ENCODE measurements at places on chromosomes 1 and 21.

- no peak for DNase-seq
Observed at GRCh38 chr21:45019887-45020537, 54.4 kb upstream of the ADARB1 start.

DNA sequence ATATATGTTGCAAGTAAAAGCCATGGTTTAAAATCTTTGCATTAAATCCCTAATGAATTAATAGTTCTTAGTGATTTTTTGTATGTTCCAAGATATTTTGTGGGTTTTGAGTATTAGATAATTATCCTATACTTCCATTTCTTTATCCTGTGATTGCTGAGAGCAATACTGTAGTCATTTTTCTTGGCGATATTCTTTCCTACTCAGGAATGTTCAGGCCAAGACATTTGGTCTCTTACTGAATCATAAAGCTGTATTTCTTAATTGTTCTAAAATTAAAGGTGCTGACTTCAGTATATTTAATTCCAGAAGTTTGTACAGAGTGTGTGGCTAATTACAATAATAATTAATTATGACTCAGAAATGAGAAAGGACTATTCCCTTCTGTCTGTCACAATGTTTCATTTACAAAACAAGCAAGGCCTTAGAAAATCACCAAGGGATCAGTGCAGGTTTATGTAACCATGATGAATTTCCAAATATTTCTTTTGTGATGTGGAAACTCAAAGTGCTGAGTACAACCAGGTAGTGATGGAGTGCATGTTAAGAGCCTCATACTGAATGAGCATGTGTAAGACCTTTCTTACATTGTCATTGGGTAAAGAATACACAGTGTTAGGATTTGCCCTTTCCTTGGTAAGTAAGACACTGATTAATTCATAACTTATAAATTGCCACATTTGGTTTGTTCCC, 161.2 kb downstream of the HMCN1 start:
- DNase-seq = no peak

- DNase-seq = no peak
Observed at GRCh38 chr1:2239013-2239370, 10.9 kb downstream of the SKI start.

DNA sequence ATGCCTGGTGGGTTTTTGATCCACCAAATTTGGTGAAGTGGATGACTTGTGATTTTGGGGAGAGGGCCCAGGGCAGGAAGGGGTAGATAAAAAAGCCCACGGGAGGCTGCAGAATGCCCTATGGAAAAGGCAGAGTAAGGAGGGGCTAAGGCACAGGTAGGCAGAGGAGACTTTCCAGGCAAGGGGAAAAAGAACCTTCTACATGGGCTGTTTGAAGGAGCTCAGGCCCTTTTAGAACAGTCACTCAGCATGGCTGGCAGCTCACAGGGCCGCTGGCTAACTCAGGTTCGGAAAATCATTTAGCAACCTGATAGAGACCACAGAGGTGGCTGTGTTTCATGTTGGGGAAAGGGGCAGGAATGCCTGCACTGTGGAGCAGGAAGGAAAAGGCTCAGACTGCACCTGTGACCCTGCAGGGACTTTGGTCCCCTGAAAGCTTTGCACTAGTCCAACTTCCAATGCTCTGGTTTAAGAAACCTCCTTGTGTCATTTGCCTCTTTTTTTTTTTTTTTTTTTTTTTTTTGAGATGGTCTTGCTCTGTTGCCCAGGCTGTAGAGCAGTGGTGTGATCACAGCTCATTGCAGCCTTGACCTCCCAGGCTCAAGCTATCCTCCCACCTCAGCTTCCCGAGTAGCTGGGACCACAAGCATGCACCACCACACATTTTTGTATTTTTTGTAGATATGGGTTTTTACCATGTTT, 58.5 kb upstream of the ENAH start:
- no peak for DNase-seq

DNA sequence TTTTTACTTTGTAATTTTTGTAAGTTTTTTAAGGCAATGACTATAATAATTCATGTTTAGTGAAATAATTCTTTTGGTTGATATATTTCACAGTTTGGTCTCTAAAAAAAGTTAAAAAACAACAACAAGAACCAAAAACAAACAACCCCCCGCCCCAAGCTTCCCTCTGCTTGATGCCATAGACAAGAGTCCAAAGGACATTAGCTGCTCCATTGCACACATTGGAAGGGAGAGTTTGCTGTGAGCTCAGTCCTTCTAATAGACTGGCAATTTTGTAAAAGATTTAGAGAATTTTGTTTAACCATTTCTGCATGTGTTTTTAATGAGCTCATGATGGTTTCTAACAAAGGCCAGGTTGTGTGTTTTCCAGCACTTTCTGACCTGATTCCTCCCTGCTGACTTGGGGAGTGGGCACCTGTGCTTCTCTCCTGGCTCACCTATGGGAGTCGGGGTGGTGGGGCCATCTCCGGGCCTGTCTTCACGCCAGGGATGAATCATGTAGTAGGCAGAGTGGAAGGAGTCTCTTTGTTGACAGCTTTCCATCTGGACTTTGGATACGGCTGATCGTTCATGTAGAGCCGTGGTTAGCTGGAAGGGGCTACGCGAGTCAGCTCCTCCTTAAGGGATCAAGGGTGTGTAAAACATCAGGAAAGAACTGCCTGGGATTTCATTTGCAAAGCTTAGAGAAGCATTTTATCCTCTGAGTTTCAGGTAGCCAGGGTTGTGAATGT, 14.1 kb downstream of the ZBTB18 start:
- no peak for DNase-seq

GRCh38 chr1:245105815-245106410, 48.9 kb upstream of the KIF26B start:
- no peak for DNase-seq
